ENCODE measurements at places on chromosomes 1 and 21. TPM values are rescaled to one million over a fixed set of nuclear protein-coding genes. Genes with fewer than 3 reads are reported as not detected.

GRCh38 chr1:43856188-43856587 is 77.4 kb upstream of the ARTN start:
- no peak overlapping the region for H3K4me3 ChIP-seq
- H3K27ac ChIP-seq = no peak overlapping the region
- no peak for DNase-seq
- H3K36me3 ChIP-seq = peaks cover 16% of the 10 kb centered on the region
- no peaks in the 10 kb centered on the region for H3K27me3 ChIP-seq
- H3K4me1 ChIP-seq = no peaks in the 10 kb centered on the region

DNA sequence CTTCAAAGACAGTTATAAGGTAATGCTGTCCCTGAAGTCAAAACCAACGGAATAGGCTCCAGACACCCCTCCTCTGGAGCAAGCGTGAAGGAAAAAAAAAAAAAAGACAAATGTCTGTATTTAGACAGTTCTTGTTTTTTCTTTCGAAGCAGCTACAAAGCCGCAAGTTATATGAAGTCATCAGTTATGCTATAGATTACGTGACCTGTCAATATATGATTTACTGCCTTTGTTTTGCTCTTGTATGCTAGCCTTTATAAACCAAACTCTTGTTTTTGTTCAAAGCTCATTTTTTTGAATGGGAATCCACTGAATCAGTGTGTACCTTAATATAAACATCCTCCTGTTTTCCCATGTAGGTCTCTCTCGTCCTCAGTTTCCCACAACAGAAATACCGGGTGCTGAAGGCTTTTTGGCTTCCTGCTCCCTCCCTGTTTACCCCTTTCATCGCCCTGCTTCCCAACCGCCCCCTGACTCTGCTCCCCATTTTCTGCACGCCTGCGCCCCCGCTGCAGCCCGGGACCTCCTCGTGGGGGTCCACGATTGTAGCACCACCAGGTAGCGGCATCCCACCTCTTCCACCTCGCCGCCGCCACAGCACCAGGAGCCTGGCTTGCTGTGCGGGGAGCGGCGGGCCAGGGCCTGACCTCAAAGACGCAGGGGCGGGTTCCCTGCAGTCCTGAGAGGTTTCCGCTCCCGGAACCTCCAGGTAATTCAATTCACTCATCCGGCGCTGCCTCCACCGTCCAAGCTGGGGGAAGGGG is 5.2 kb upstream of the ZNF678 start:
- no peak overlapping the region for H3K4me3 ChIP-seq
- no peak overlapping the region for H3K27ac ChIP-seq
- peaks cover 30% of the 10 kb centered on the region for H3K27me3 ChIP-seq

DNA sequence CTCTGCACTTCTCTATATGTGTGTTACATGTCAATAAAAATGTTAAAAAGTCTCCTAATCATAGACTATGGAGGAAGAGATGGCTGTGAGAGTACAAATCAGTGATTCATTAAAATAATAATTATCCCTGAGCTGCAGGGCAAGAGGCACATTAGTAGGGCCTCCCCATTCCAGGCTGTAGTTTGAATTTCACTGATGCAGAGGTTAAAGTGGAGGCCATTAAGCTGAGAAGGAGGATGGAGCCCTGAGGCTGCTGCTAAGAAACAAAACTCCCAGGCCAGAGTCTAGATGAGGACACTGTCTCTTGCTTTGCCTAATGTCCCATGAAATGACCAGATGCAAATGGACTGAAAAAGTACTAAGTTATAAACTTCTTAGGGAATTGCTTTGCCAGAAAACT is 89.1 kb upstream of the WDR26 start:
- H3K27ac ChIP-seq = no peak overlapping the region
- no peak for DNase-seq
- H3K36me3 ChIP-seq = no peaks in the 10 kb centered on the region
- no peak overlapping the region for H3K4me3 ChIP-seq
- H3K27me3 ChIP-seq = no peaks in the 10 kb centered on the region

DNA sequence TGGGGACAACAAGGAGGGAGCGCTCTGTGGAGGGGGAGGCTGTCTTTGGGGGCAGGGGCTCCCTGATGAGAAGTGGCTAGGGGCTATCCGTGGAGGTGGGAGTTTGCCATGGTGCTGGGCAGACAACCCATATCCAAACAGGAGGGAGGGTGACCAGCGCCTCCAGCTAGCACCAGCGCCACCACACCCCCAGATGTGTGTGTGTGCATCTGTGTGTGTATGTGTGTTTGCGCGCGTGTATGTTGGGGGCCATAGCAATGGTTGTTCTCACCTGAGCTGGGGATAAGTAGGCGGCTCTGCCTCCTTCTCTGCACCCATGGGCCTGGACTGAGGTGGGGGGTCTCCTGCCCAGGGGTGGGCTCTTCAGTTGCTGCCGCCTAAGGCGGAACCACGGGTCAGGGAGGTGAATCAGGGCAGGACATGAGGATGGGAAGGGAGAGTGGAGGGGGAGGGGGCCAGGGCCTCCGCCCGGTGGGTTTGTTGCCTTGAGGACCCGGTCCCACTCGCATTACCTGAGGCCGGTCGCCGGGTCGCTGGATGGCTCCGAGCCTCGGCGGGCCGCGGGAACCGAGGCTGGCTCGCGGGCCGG is 345 bp downstream of the HPCAL4 start:
- H3K4me3 ChIP-seq = peak overlapping the region; percentile 68
- H3K27me3 ChIP-seq = peaks cover 20% of the 10 kb centered on the region
- peak; percentile 19 for DNase-seq
- H3K4me1 ChIP-seq = peaks cover 36% of the 10 kb centered on the region

DNA sequence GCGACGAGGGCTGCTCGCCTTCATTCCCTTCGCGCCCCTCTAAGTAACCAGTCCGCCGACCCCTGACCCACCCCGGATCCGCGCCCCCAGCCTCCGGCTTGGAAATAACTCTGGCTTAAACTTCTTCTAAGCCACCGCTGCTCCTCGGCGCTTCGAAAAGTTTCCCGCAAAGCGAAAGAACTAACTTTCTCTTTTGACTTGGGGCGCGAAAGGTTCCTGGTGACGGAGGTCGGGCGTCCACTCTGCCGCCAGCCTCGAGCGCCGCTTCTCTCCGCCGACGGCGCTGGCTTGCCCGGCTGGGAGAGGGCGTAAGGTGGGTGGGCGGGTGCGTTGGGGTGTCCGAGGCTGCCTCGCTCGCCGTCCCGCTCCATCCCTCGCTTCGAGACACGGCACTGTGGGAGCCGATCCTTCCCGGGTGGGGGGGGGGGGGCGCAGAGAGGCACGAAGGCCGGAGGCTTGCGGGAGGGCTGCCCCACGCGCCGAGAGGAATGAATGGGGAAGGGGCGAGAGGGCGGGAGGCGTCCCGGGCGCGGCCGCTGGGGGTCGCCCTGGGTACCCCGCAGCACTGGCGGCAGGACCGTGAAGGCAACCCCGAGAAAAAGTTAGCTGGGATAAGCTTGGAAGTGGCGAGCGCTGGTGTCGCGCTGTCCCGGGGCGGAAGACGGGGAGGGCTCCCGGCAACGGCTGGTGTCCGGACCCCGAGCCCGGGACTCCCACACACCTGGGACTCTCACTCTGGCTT is 569 bp downstream of the ATF3 start:
- H3K27ac ChIP-seq = peak overlapping the region; percentile 96
- peak; percentile 70 for DNase-seq
- H3K36me3 ChIP-seq = peaks cover 37% of the 10 kb centered on the region
- H3K27me3 ChIP-seq = peaks cover 40% of the 10 kb centered on the region
- peak overlapping the region; percentile 91 for H3K4me3 ChIP-seq
- peaks cover 64% of the 10 kb centered on the region for H3K4me1 ChIP-seq

DNA sequence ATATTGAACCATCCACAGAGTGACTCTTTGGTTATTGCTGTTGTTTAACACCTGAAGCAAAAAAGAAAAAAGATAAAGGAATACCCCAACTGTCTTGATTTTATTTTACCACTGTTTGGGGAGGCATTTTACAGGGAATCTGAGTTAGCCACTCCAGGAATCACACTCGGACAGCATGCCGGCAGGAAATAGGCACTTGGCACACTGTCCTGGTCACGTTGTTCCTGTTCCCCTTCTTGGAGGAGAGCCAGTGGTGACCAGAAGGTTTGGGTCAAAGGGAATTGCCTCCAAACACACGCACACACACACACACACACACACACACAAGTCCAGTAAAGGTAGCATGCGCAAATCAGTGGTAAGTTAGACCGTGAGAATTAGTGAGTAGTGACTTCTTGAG is 13.8 kb downstream of the RGS4 start:
- peaks cover 2% of the 10 kb centered on the region for H3K27me3 ChIP-seq
- H3K36me3 ChIP-seq = no peaks in the 10 kb centered on the region
- H3K4me1 ChIP-seq = no peaks in the 10 kb centered on the region
- no peak overlapping the region for H3K4me3 ChIP-seq
- no peak overlapping the region for H3K27ac ChIP-seq

DNA sequence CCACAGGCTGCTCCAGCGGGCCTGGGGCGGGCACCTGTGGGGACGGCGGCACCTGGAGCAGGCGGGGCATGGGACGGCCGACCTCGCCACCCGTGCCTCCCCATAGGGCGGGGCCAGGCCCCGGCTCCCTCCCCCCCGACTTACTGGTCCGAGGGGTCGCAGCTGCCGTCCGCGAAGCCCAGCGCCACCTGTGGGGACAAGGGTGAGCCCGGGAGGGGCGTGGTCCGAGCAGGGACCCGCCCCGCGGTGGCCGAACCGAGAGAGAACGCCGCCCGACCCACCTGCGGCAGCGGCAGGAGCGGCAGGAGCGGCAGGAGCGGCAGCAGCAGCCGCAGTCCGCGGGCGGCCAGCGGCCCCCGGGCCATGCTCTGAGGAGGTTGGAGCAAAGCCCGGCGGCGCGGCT is at the start of gene TMEM52:
TSS of gene TMEM52 (minus strand) at position 379 of the 403 bp plus-strand sequence. CDS start at position 365, 14 bp downstream.
- no peak within 1 kb of the TSS for H3K27ac ChIP-seq
- peaks cover 4% of the 10 kb centered on the region for H3K4me1 ChIP-seq
- no peak for DNase-seq
- H3K36me3 ChIP-seq = no peaks in the 10 kb centered on the region
- peak within 1 kb of the TSS; percentile 62 for H3K4me3 ChIP-seq

Gene PPFIA4
- 56.4 TPM for total RNA-seq

Gene TMPRSS2
- total RNA-seq = not detected

Gene CFAP74
- total RNA-seq = not detected

Gene P3R3URF
- total RNA-seq = not detected
